ENCODE measurements at places on chromosomes 6 and 20.

- no peak for DNase-seq
Observed at GRCh38 chr6:158488065-158488464, 71.8 kb upstream of the TMEM181 start.

DNA sequence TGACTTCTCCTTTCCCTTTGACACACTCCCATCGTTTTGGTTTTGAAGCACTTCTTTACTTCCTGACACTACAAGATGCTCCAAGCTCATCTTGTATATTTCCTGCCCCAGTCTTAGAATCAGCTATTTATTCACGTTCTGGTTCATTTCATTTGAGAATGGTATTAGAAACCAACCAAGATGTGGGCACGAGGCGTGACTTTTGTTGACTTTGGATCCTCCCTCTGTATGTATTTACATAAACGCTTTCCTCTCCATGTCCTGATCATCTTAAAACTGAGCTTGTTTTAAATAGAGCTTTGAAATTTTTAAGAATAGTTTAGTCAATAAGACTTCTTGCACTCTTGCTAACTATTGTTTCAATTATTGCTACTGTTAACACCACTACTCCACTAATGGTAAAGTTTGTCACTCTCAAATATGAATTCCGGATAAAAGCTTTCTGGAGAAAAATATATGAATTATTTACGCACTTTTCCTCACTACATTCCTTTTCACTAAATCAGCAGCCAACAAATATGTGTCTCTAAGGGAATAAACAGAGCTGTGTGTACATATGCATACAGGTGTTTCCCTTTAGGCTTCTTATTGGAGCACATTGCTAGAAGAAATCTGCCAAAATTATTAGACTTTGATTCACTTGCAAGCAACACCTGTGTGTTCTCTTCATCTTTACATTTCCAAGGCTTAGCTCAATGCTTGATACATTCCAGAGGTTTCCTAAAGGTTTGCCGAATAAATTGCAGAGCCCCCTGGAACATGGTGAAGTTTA, 77.3 kb upstream of the TMEM244 start:
- DNase-seq: no peak

GRCh38 chr20:50146214-50146613, 7.3 kb downstream of the PEDS1 start:
- no peak for DNase-seq

DNA sequence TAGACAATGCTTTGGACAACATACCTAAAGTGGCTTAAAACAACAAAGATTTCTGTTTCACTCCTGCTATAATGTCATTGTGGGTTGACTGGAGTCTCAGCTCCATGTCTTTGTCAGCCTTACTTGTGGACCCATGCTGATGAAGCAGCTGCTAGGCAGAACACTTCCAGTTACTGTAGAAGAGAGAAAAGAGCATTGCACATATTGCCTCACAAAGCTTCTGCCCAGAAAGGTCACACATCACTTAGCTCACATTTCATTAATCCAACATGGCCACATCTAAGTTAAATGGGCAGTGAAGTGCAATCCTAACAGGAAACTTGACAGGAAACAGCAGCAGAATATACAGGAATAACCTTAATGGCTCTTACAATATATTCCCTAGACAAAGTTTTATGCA, 480.5 kb upstream of the HTR1E start:
- no peak for DNase-seq

GRCh38 chr6:96844530-96844929, 7.3 kb upstream of the GPR63 start:
- DNase-seq: no peak

DNA sequence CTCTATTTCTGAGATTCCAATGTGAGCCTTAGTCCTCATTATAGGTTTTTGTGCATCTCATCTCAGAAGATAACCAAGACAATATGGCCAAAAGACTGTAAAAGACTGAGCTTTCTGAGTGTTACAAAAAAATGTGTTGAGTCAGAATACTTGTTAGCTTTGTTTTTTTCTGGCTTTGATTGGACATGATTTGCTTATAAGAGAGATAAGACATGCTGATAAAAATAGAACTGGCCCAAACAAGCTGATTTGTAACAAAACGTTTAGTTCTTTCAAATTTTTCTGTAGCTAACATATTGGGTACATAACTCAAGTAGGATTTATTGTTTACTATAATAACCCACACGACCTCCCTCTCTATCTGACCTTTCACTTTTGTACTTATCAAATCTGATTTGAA, 32.9 kb downstream of the FILIP1 start:
- DNase-seq: no peak

DNA sequence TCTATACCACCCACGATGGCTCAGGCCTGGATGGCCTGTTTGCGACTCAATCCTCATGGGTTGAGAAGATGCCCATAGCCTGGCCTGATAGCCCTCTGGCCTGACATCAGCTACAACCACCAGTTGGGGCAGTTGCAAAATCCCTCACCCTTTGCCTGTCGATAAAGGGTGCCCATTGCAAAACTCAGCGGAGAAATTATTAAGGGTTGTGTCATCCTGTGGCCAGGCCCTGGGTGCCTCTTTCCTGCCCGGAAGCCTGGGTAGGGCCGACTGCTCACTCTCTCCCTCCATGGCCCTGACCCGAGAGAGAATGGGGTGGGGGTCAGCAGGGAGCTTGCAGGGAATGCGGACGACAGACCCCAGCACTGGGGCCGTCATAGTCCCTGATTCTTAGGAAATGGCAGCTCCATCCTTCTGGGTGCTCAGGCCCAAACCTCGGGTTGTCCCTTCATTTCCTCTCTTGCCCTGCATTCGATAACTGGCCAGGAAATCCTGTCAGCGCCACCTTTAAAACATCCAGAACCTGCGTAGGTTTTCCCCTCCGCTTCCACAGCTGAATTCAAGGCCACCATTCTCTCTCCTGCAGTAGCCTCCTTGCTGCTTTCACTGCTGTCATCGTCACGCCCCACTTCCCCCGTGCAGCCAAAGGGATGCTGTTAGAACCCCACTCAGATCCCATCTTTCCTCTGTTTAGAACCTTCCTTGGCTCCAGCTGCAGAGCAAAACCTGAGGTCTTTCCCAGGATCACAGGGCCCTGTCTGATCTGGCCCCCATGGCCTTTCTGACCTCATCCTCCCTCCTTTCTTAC, 31.1 kb downstream of the CEBPB start:
- DNase-seq: peak; percentile 49

- DNase-seq: peak; percentile 71
Observed at GRCh38 chr6:89035252-89036101, 45.1 kb upstream of the PNRC1 start.

GRCh38 chr6:170010665-170011203, 259.3 kb downstream of the ERMARD start:
- no peak for DNase-seq

DNA sequence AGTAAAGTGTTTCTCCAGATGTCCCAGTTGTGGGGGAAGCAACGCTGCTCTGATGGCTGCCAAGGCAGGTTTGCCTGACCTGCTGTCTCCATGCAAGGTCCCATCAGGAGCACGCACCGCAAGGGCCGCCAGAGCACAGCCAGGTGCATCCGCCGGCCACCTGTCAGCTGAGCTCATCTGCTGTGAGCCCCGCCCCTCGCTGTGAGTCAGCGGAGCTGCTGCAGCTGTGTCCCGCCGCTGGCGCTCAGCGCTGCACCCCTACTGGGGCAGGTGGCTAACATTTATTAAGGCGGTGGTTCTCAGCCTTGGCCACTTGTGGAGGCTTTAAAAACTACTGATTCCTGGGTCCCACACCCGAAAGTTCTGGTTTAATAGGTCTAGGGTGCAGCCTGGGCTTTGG, 225.7 kb downstream of the UST start:
- no peak for DNase-seq

DNA sequence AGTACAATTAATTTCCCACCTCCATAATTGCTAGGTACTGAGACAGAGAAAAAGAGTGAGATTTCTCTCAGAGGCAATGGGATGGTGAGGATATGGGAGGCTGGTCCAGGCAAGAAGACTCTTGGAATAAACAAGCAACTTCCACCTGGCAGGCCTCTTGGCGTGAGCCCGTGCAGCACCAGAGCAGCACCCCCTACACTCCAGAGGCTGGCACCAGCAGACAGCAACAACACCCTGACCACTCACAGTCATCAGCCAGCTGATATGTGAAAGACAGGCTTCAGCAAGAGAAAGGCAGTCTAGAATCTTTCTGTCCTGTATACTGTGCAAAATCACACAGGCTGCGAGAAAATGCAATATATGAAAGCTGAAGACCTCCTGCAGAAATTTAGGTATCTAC, 59.7 kb downstream of the KIF13A start:
- peak; percentile 56 for DNase-seq

DNA sequence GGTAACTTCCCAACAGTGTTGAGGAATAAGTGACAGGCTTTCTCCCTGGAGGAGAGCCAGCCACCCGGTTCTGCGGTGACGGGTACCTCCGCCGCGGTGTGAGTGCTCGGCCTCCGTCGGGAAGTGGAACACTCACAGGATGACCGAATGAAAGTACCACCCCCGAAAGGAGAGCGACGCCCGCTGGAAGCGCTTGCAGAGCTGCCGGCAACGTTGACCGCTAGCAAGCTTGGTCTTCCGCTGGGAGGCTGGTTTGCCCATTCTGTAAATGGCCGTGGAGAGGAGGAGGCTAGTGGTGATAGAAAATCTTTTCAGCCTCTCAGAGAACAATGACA, 614 bp upstream of the TMEM242 start:
- DNase-seq: peak; percentile 83

DNA sequence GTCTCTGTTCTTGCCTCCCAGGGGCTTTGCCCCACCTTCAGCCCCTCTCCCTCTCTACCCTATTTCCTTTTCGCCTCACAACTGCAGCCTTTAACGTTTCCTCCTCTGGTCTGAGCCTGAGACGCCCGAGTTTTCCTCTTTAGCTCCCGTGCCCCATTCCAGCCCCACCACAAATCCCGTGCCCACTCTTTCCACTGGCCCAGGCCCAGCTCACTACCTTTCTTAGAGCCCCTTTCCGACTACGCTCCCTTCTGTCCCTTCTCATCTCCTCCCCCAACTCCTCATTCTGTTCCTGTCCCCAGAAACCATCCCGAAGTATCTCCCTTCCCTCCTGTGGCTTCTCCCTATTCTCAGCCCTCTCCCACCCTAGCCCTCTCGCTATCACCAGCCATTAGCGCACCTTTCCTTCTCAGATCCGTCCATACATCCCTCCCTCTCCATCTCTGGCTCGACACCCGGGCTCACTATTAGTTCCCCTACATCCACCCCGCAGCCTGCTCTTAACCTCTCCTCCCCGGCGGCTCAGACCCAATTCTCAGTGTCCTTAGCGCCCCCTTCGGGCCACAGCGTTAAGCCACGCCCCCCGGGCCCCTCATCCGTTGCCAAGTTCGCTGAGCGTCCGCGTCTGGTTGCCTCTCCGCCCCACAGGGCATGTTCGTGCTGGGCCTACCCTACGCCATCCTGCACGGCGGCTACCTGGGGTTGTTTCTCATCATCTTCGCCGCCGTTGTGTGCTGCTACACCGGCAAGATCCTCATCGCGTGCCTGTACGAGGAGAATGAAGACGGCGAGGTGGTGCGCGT, 2.7 kb downstream of the SLC32A1 start:
- no peak for DNase-seq

DNA sequence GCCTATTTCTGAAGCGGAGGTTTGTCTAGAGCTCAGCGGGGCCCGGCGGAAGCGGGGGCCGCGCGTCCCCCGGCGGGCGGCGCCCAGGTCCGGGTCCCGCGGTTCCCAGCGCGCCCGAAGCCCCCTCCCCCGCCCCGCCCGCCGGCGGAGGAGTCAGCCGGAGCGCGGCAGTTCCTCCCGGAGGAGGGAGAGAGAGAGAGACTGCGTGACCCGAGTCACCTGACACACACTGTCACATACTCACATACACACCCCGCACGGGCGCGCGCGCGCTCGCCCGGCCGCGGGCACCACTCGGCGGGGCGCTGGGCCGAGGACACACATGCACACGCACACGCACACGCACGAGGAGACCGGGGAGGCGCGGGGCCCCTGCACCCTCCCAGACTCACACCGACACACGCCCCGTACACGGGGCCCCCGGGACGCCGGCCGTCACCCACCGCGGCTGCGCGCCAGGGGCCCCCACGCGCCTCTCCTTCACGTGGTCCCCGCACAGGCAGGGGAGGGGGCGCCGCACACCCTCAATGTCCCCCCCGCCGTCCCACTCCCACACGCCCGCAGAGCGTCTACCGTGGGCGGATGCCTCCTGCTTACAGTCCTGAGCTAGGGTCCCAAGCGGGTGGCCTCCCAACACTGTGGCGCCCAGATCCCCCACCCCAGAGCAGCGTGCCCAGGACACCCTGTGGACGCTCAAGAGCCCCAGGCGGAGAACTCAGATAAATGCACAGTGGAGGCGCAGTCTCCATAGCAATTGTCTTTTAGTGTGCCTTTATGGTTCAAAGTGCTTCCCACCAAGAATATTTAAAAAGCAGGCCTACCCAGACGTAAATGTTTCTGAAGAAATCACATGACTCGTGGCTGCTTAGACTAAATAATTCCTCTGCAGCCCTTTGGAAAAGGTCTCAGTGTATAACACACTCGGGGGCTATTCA, at the start of gene RRAGD:
Gene RRAGD (minus strand): TSS at position 203 of the 935 bp plus-strand sequence. CDS start 280 bp downstream, outside the sequence.
- peak; percentile 84 for DNase-seq

DNA sequence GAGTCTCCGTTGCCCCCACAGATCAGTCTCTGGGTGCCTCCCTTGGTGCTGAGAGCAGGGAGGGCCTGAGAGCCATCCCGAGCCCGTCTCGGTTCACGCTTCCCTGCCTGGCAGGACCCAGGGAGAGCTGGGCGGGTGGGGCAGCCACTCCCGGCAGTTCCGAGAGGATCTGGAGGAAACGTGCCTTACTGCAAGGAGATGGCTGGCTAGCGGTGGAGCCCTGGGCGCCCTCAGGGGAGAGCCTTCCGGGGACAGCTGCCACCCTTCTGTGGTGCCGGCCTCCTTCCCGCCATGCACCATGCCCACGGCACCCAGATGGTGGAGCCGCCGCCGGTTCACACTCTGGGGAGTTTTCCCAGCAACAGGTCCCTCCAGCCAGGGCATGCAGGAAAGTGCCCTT, 45.8 kb upstream of the SLCO4A1 start:
- peak; percentile 59 for DNase-seq

DNA sequence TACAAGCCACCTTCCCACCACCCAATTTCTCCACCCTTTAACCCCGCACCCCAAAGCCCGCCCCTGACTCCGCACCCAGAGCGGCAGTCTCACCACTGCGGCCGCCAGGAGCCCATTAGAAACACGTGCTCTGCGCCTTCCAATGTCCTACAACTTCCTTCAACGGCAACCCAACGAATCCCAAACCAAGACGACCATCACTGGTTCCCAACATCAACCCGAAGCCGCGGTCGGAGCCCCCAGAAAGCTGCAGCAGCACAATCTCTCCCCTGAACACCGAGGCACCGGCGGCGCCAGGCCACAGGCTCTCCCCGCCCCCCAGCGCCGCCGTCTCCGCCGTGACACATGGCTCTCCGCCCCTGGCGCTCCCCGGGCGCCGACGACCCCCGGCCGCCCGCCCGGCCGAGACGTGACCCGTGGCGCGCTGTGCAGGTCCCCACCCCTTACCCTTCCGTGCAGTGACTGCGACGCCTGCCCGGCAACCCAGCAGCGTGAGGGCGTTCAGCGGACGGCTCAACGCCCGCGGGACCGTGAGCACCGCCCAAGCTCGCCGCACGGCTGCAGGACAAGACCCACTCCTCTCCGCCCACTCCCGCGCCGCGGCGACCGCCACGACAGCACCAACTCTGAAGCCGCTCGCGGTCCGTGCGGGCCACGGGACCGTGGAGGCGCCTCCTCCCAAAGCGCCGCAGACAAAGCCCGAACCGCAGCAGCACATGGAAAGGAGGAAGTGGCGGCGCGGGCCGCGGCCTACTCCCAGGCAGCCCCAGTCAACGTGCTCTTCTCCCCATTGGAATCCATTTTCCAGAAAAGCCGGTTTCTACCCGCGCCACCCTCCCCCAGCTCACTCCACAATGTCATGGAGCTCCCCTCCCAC, 551 bp downstream of the SYNCRIP start:
- peak; percentile 48 for DNase-seq

- DNase-seq: no peak
Observed at GRCh38 chr20:23437126-23437899, 2.2 kb upstream of the CSTL1 start.

Measured in heart left ventricle (tissue), 16 donors.